ENCODE measurements at places on chromosomes 2 and 18.

GRCh38 chr2:71602581-71602980 is 149.2 kb downstream of the DYSF start:
- DNase-seq, result no peak

DNA sequence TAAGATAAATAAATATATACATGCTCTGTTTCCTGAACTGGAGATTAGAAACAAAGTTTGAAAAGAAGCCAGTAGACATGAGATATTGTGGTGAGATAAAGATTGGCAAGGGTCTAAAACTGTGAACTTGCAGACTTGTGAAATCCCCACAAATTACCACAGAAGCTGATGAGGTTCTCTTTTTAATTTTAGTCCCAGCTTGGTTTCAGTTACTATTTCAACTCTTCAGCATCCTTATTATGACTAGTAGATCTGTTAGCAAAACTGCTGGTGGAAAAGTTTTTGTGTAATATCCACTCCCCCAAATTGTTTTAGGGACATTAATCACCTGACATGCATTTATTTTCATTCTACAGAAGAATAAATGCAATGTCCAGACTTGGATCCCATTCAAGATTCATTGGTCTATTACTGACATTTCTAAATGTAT is 20.8 kb downstream of the RASGRP3 start:
- no peak for DNase-seq

GRCh38 chr2:54364409-54364808 is 91.7 kb upstream of the SPTBN1 start:
- DNase-seq, result no peak

- no peak for DNase-seq
Measured at GRCh38 chr2:58540681-58541080, 299.6 kb upstream of the FANCL start.

GRCh38 chr2:74457129-74457548 is 1.1 kb upstream of the WBP1 start:
- no peak for DNase-seq

DNA sequence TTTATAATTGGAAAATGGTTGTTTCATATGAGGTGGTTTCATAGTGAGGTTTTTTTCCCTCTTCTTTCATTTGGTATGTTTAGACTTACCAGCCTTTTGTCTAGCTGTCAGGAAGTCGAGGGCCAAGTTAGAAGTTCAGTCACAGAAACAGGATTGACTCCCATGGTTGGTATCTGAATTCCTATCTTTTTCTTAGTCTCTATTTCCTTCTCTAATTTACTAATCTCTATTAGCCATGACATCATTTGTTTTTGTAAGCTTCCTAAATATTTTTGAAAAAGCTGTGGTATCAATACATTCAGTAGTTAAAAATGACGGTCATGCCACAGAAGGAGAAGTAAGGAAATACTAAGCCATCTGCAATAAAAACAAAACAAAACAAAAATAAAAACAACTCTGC is 206.9 kb downstream of the CCDC85A start:
- DNase-seq, result no peak

DNA sequence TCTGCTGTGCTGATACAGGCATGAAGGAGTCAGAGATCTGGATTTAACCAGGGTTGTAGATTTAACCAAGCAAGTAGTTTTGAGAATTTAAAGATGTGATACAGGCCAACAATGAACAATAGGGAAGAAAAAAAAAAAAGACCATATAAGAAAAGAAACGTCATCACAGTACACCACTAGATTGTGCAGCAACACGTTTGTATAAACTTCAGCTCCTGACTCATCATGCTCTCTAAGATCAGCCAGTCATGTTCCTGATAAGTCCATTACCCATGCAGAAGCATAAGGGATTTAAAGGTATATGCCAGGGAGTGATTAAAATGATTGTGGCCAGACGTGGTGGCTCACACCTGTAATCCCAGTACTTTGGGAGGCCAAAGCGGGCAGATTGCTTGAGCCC is 22.3 kb upstream of the ERICH2 start:
- no peak for DNase-seq

DNA sequence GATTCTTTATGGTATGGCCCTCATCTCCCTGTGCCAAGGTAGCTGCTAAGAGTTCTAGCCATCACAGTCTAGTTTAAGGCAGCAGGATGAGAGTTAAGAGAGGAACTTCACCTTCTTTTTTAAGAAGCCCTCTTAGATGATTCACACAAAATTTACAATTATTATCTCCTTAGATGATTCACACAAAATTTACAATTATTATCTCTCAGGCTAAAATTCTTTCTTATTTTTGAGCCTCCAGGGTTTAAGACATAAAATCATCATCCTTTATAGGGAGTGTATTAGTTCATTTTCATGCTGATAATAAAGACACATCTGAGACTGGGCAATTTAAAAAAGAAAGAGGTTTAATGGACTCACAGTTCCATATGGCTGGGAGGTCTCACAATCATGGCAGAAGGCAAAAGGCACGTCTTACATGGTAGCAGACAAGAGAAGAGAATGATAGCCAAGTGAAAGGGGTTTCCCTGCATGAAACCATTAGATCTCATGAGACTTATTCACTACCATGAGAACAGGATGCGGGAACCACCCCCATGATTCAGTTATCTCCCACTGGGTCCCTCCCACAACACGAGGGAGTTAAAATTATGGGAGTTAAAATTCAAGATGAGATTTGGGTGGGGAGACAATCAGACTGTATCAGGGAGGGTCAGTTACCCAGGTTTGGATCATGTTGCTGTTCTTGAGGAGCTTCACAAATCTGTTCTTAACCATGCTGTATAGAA is 133.0 kb upstream of the MYO3B start:
- DNase-seq, result no peak

DNA sequence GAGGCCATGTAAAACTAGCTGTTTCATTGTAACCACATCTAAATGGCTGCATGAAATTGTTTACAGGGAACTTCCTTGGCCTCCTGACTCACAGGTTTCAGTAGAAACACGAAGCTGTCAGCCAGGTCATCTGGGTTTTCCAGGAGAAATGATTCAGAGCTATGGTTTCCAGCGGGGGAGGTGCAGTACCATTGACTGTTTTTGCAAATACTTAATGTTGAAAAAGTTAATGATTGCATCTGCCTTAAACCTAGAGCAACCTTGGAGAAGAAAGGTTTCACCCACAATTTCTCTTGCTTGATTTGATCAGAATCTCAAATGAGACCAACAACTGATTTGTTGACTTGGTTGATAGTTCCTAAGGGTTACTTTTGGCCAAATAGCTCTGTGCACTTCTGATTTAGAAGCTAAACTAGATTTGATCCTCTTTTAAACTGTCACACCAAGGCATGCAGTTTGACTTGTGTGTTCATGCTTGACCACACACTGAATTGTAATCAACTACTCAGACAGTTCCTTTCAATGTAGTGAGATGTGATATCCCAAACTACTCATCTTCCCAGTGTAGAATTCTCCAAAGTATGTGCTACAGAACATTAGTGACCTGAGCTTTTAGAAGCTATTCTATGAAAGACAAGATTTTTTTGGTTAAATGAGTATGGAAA is 193.5 kb upstream of the CHST9 start:
- no peak for DNase-seq

GRCh38 chr2:203796248-203797010 is 71.1 kb upstream of the CTLA4 start:
- DNase-seq, result no peak

DNA sequence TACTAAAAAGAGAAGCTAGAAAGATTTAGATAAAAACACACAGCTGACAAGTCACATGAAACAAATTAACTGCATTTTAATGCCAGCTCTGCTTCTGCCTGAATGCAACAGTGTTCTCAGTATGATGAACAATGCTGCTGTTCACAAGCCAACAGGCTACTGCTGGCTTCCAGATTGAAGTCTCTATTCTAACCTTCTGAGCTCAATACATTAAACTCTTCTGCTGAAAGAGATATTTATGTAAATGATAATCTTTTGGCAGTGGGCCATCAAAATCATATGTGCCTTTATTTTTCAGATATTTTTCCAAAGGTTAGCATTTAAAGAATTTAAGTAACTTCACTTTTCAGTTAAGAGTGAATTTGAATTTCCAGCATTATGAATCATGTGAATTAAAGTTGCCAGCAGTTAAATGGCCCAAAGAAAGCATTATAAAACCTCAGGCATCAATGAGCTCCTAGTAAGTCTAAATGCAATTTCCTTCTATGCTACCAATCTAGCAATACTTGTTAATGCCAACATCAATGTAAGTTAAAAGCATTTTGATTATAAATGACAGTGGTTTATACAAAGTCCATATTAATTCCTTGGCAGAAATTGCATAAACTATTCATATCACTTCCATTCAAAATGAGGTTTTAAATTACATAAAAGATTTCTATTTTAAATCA is 72.4 kb downstream of the ID2 start:
- DNase-seq, result no peak

GRCh38 chr2:119464981-119465380 is 33.3 kb downstream of the TMEM37 start:
- no peak for DNase-seq

DNA sequence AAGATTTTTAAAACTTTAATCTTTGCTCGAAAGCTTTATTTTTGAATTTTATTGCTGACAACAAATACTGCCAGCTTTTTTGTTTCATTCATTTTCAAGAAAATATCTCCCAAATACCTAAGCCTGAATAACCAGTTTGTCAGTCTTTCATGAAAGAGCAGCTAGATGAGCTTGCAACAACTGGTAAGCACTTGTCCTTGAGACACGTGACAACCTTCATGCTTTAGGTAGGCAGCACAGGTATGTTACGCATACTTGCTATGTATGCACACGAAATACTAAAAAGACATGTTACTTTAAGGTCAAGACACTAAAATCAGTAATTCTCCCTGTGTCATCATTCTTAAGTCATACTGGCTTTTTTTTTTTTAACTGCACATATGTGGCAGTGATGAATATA is 12.3 kb downstream of the CEBPZ start:
- no peak for DNase-seq

GRCh38 chr2:241904011-241904718 is 34.6 kb downstream of the RTP5 start:
- no peak for DNase-seq

- DNase-seq, result no peak
Measured at GRCh38 chr2:64905338-64906024, 83.7 kb upstream of the SLC1A4 start.

DNA sequence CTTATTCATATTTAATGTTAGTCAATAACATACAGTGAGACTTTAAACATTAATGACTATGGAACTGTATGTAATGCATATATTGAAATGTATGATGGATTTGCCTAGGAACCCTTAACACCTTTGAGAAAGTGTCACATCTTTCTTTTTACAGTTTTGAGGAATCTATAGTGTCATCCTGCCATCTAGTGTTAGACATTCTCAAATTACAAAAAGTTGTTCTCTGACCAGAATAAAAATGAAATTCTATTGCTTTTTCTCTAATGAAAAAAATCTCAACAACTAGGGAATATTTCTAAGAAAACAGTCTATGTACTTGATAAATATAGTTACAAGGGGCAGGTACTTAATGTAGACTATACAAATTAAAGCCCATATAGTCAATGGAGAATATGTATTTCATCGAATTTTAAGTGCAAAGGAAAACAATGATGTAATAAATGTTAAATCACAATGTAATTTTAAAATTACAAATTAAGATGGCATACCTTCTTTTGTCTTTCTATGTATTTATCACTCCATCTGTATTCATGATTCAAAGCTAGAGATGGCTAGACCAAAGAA is 5.1 kb upstream of the CALCRL start:
- no peak for DNase-seq

GRCh38 chr2:172643142-172643541 is 87.3 kb downstream of the PDK1 start:
- DNase-seq, result peak; percentile 9

DNA sequence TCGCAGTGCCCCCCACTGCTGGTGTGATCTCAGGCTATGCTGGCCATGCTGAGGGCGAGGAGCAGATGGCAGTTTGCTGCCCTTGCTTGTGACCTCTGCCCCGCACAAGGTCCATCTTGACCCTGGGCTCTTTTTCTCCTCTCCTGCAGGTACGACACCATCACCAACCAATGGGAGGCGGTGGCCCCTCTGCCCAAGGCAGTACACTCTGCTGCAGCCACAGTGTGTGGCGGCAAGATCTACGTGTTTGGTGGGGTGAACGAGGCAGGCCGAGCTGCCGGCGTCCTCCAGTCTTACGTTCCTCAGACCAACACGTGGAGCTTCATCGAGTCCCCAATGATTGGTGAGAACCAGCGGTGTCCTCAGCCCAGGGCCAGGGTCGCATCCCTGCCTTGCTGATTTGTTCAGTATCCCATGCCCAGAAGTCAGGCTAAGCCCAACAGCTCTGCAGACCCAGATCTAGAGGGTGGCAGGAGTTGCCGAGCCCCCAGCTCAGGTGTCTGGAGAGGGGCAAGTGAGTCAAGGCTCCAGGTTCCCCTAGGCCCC is 223.8 kb downstream of the ATAD2B start:
- no peak for DNase-seq

GRCh38 chr18:57077786-57078552 is 68.9 kb upstream of the BOD1L2 start:
- DNase-seq, result peak; percentile 68

GRCh38 chr2:200861617-200862155 is 2.8 kb downstream of the CLK1 start:
- DNase-seq, result no peak

DNA sequence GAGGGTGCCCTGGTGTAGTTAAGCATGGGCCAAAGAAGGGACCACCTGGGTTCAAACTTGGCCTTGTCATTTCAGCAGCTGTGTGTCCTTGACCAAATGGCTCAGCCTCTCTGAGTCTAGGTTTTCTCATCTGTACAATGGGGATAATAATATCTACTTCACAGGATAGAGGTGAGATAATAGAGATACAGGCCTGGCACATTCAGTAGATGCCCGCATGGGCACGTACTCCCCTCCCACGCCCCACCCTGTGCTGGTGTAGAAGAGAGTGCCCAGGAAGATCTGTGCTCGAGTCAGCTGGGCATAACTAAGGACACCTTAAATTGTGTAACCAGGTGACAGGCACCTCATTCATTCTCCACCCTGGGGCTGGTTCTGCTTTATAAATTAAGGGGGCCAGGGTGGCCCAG is 8.4 kb upstream of the TMEM185B start:
- no peak for DNase-seq

All from stimulated activated CD8-positive, alpha-beta memory T cell treated with anti-CD3 and anti-CD28 coated beads, Interleukin-15, amount 100 ng/mL, for 48 hours (primary cell).